ENCODE measurements at places on chromosomes 13 and 19. TPM values are rescaled to one million over a fixed set of nuclear protein-coding genes. Genes with fewer than 3 reads are reported as not detected.

The PRTN3 gene
- total RNA-seq: not detected

The ZNF443 gene
- total RNA-seq: 10.7 TPM

DNA sequence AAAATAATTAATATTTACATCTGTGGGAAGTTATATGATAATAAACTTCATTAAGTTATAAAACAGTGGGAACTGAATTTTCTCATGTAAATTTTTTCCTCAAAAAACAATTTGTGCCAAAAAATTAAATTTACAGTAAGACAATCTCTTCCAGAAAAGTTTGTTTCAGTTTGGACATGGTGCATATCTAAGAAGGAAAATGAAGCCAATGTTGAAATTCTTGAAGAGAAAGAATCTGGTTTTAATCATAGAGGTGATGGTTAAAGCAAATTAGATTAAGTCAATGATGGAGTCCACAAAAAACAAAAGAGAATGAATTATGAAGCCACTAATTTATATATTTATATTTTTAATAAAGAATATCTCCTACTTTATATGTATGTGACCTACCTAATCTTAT lies 457.2 kb upstream of the SLITRK1 start:
- no peaks in the 10 kb centered on the region for H3K36me3 ChIP-seq
- H3K27me3 ChIP-seq: no peaks in the 10 kb centered on the region
- no peak overlapping the region for H3K27ac ChIP-seq
- no peak for DNase-seq

DNA sequence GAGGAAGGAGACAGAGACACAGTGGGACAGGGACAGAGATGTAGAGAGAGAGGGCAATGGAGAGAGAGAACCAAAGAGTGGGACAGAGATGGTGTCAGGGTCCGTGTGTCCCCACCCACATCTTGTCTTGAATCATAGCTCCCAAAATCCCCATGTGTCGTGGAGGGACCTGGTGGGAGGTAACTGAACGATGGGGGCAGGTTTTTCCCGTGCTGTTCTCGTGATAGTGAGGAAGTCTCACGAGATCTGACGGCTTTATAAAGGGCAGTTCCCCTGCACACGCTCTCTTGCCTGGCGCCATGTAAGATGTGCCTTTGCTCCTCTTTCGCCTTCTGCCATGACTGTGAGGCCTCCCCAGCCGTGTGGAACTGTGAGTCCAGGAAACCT lies 7.5 kb upstream of the PLA2G4C start:
- H3K36me3 ChIP-seq: no peaks in the 10 kb centered on the region
- H3K27ac ChIP-seq: no peak overlapping the region
- DNase-seq: peak; percentile 21
- no peak overlapping the region for H3K4me3 ChIP-seq
- H3K27me3 ChIP-seq: no peaks in the 10 kb centered on the region

The ZNF677 gene
- total RNA-seq: 13.2 TPM

DNA sequence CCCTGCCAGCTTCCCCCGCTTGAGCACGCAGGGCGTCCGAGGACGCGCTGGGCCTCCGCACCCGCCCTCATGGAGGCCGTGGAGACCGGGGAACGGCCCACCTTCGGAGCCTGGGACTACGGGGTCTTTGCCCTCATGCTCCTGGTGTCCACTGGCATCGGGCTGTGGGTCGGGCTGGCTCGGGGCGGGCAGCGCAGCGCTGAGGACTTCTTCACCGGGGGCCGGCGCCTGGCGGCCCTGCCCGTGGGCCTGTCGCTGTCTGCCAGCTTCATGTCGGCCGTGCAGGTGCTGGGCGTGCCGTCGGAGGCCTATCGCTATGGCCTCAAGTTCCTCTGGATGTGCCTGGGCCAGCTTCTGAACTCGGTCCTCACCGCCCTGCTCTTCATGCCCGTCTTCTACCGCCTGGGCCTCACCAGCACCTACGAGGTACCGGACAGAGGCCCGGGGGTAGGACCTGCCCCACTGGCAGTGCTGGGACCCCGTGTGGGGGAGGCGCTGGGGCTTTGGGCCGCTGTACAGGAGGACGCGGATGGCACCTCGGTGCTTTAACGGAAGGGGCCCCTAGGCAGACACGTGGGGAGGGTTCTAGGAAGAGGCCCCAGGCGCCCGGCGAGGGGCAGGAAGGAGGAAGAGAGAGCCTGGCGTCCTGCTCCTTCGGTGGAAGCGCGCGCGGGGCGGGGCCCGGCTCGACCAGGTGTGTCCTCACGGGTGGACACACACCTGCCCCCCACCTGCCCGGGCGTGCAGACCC lies 681 bp downstream of the SLC5A5 start:
- no peaks in the 10 kb centered on the region for H3K27me3 ChIP-seq
- peak overlapping the region; percentile 28 for H3K4me3 ChIP-seq
- peaks cover 23% of the 10 kb centered on the region for H3K4me1 ChIP-seq
- H3K36me3 ChIP-seq: no peaks in the 10 kb centered on the region

The PINLYP gene
- not detected for total RNA-seq

The SCAF1 gene
- 42.1 TPM for total RNA-seq

The PGLYRP2 gene
- not detected for total RNA-seq

- no peaks in the 10 kb centered on the region for H3K36me3 ChIP-seq
- H3K27ac ChIP-seq: no peak overlapping the region
- DNase-seq: no peak
- H3K27me3 ChIP-seq: no peaks in the 10 kb centered on the region
Measured at GRCh38 chr13:94613051-94613450, 11.4 kb downstream of the GPR180 start.

The SBK3 gene
- total RNA-seq: not detected
